ENCODE measurements at places on chromosomes 13 and 19. TPM values are rescaled to one million over a fixed set of nuclear protein-coding genes. Genes with fewer than 3 reads are reported as not detected.

SERTM1 gene
- total RNA-seq: not detected

CDX2 gene
- total RNA-seq: not detected

CEACAM7 gene
- not detected for total RNA-seq

C1QTNF9B gene
- total RNA-seq: not detected

WDR88 gene
- total RNA-seq: not detected

SIAH3 gene
- 0.02 TPM for total RNA-seq

STOML3 gene
- not detected for total RNA-seq

UBL5 gene
- total RNA-seq: 294 TPM

KLK11 gene
- total RNA-seq: not detected

MIR17HG gene
- 2.4 TPM for total RNA-seq

ZIK1 gene
- 7.2 TPM for total RNA-seq

SLC25A23 gene
- total RNA-seq: 51.7 TPM

ZNF426 gene
- total RNA-seq: 15.7 TPM

ACER1 gene
- total RNA-seq: not detected

CALR gene
- total RNA-seq: 1,165 TPM

KLK7 gene
- total RNA-seq: not detected

ACTMAP gene
- 10.4 TPM for total RNA-seq

SHISA7 gene
- total RNA-seq: not detected

ZNF829 gene
- total RNA-seq: 2.1 TPM

IGFL2 gene
- total RNA-seq: 0.55 TPM

SLITRK6 gene
- 0.10 TPM for total RNA-seq

ZNF606 gene
- total RNA-seq: 10.8 TPM

PRODH2 gene
- total RNA-seq: not detected

CEACAM4 gene
- not detected for total RNA-seq

ARHGEF18 gene
- 29.9 TPM for total RNA-seq

KLHL1 gene
- total RNA-seq: not detected

All from chondrocyte (in vitro differentiated cells).